ENCODE measurements at places on chromosomes 6 and 20. TPM values are rescaled to one million over a fixed set of nuclear protein-coding genes. Genes with fewer than 3 reads are reported as not detected.

Gene ENPP1
- total RNA-seq = 15.8 TPM

Gene ARMC12
- not detected for total RNA-seq

Gene PHACTR1
- total RNA-seq = 3.7 TPM

Gene RAB32
- total RNA-seq = 48.9 TPM

Gene PRR18
- total RNA-seq = not detected

Gene ADAM33
- 6.4 TPM for total RNA-seq

Gene OPN5
- total RNA-seq = not detected

Gene PREX1
- total RNA-seq = 6.2 TPM

Measured in left colon (tissue), 2 donors.